ENCODE measurements at places on chromosomes 6 and 20. TPM values are rescaled to one million over a fixed set of nuclear protein-coding genes. Genes with fewer than 3 reads are reported as not detected.
A peak's percentile ranks its signal among the peaks of the same experiment; 100 is the strongest.

Gene ADTRP
- total RNA-seq: 21.0 TPM

Gene ID4
- total RNA-seq: 35.2 TPM

Gene SLC22A2
- total RNA-seq: not detected

Gene KCNB1
- 0.41 TPM for total RNA-seq

Gene SYCP2
- 1.9 TPM for total RNA-seq

Gene CCN5
- 112 TPM for total RNA-seq

Gene SYNDIG1
- not detected for total RNA-seq

DNA sequence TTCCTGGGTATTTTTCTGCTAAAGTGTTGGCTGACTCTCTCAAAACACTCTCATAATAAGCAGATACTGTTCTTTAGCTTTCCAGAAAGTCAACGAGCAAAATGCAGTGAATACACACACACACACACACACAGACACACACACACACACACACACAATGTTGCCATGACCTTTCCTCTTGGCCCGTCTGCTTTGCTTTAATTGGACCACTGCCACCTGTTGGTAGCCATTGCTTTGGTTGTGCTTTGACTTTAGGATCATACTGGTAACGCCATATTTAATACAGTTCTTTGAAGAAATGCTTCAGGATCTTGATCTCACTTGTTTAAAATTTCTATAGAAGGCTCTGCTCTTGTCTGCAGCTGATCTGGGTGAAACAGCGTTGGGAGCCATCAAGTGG is 4.4 kb downstream of the FIG4 start:
- no peak for DNase-seq

DNA sequence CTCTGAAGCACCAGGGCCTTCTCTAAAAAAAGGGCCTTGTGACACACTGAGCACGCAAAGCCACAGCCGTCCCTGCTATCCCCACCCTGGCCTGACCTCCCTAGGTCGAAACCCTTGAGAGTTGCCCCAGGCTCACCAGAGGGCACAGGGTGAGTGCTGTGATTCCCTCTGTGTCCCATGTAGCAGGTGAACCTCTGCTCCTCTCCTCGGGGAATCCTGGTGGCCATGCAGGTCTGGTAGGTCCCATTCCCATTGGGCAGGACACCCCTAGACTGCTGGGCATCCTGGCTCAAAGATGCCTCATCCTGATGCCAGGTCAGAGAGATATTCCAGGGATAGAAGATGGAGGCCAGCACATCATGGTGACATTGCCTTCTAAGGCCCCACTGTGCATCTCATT is 20.9 kb downstream of the HLA-F start:
- DNase-seq: no peak

DNA sequence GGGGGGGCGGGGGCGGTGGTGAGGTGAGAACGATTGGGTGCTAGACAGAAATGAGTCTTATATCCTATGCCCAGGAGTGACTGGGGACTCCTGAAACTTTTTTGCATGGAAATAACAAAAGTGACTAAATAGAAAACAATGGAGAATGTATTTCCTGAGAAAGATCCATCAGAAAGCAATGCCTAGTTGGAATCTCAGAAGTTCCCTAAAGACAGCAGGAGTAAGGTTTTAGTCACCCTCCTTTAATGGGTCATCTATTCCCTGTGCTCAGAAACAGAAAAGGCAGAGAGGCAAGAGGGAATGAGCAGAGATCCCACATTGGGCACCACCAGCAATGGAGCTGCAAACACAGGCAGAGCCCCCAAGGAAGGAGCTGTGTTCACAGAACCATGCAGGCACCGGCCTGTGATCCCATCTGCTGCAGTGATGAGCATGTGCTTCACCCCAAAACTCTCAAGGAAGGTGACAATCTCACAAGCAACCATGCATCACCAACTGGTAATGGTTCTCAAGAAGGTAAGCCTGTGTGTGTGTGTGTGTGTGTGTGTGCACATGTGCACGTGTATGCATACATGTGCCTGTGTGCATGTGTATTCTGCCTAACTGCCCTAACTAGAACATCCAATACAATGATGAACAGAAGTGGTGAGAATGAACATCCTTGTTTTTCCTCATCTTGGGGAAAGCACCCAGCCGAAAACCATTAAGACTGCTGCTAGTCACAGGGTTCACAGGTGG is 168.4 kb downstream of the WDR27 start:
- no peak for DNase-seq

- DNase-seq: no peak
Measured at GRCh38 chr6:108946695-108947094, 98.5 kb downstream of the ARMC2 start.

DNA sequence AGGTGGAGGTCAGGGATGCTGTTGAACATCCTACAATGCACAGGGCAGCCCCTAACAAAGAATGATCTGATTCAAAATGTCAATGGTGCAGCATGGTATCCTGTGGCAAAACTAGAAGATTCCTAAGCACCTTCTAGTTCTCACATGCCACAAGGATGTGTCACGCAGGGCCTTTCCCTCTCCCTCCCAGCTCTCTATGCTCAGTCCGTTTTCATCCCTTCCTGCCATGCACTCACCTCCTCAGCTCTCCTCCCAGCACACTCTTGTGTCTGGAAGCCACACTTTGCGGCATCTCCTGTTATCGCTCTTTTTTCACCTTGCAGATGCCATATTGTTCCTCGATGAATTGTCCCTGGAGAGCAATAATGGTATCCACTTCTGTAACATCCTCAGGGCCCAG is 263.4 kb downstream of the CDC5L start:
- DNase-seq: peak; percentile 5

GRCh38 chr20:47360297-47361056 is 4.0 kb upstream of the ZMYND8 start:
- DNase-seq: peak; percentile 87

GRCh38 chr6:157461000-157461915 is 80.3 kb downstream of the ZDHHC14 start:
- no peak for DNase-seq

GRCh38 chr6:87104667-87105066 is 9.8 kb upstream of the CGA start:
- DNase-seq: no peak

DNA sequence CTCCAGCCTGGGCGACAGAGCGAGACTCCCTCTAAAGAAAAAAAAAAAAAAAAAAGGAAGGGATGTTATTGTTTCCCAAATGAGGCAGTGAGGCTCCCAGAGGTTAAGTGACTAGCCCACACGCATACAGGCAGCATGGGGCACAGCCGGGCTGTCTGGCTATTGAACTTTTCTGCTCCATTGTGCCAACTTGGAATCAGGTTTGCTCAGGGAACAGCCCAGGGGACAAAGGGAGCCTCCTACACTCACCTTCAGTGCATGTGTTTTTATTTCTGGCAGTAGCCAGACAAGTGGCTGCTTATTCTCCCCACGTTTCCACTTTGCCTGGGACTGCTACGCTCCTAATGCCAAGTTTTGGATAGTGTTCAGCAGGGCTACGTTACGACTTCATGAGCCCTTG is 10.7 kb downstream of the ETV7 start:
- no peak for DNase-seq

- DNase-seq: no peak
Measured at GRCh38 chr20:63292292-63292701, 689 bp upstream of the COL20A1 start.

GRCh38 chr20:18589941-18590674 is 2.3 kb downstream of the DTD1 start:
- no peak for DNase-seq

- no peak for DNase-seq
Measured at GRCh38 chr6:22326500-22326899, 29.7 kb upstream of the PRL start.

GRCh38 chr6:170206851-170207431 is 83.9 kb downstream of the DLL1 start:
- no peak for DNase-seq

- DNase-seq: no peak
Measured at GRCh38 chr6:17842934-17843821, 136.5 kb upstream of the NUP153 start.

- DNase-seq: no peak
Measured at GRCh38 chr20:45368221-45368980, 5.4 kb downstream of the SYS1 start.

GRCh38 chr20:57672164-57672563 is 37.7 kb downstream of the PMEPA1 start:
- peak; percentile 84 for DNase-seq

DNA sequence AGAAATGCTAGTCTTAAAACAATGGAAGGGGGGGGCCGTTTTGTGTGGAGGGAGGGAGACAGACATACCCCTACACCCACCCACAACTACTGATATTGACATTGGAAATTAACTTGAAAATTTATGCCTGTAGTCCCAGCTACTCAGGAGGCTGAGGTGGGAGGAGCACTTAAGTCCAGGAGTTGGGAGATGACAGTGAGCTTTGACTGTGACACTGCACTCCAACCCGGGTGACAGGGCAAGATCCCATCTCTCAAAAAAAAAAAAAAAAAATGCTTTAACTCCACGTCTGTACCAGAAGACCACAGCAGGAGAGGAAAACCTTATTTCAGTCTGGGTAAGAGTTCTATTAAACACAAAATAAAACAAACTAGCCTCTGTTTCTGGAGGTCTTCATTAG is 2.2 kb downstream of the TBC1D20 start:
- no peak for DNase-seq

- no peak for DNase-seq
Measured at GRCh38 chr20:22999756-23000155, 35.4 kb upstream of the SSTR4 start.

GRCh38 chr6:153125032-153125431 is 6.0 kb downstream of the RGS17 start:
- no peak for DNase-seq

DNA sequence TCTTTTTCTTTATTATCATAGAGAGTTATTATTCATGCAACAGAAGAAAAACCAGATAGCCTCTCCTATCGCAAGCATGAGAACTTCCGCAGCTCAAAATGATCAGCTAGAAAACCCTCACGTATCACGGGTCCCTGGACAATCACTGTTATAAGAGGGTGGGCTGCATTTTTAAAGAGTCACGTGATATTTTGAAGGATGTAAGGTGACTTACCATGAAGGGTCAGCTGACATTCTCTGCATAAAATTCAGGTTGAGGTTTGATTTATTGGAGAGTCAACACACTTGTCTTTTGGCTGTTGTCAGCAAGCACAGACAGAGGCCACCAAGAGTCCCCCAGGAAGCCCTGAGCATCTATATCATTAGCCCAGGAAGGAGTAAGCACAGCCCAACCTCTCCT is 39.5 kb downstream of the ID4 start:
- no peak for DNase-seq

DNA sequence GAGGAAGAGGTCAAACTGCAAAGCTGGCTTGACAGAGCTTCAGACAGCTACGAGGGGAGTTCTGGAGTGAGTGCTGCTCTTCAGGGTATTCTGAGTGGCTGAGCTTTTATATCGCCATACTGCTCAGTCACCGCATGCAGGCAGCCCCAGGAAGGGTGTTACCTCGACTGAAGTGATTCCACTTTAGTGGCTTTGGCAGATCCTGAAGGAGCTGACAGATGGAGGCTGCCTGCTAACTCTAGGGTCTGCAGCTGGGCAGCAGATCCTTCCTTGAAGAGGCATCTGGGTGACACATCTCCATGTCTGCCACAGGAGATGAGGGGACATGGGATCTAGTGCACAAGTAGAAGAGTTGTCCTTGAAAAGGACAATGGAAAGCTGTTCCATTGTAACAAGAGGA is 3.7 kb upstream of the DEK start:
- no peak for DNase-seq

DNA sequence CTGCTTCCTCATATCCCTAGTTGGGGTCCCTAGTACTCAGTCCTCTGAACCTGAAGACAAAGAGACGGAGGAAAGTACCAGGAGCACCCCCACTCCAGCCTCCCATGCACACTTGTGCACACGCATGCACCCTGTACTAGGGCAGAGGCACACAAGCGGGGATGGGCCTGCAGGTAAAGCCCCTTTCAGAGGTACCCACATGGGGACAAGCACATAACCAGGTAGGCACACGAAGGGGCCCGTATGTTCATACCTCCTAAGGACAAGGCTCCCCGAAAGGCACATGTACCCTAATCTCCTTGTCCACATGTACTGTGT is 1.1 kb downstream of the TMEM151B start:
- no peak for DNase-seq

- no peak for DNase-seq
Measured at GRCh38 chr6:71534921-71535320, 246.3 kb downstream of the OGFRL1 start.

GRCh38 chr20:32605167-32605656 is 20.1 kb upstream of the NOL4L start:
- DNase-seq: no peak
